Left ventricle myocardium superior (tissue), 1 donor: ENCODE measurements at places on chromosomes 2 and 18.

DNA sequence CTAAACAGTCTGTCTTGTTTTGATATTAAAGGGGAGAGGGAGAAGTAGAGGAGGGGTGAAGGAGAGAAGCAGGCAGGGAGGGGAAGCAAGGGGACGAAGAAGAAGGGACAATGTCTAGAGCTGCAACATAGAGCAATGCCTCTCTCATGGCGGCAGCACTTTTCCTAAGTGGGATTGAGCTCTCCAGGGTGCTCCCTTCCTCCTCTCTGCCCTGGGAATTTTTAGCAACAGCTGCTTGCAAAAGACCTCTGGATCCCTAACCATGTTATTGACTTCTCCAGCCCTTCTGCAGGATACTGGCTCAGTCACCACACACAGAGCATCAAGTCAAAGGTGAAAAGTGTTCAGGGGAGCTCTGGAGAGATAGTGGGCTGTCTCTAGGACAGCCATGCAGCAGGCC lies 734.9 kb downstream of the EPHA4 start:
- no peak for DNase-seq

GRCh38 chr2:95298486-95299111 lies 1.5 kb downstream of the KCNIP3 start:
- no peak for DNase-seq

- DNase-seq = no peak
Observed at GRCh38 chr2:192407692-192408091, 213.0 kb upstream of the TMEFF2 start.

- DNase-seq = no peak
Observed at GRCh38 chr2:172550419-172550818, 5.5 kb upstream of the PDK1 start.

GRCh38 chr2:146229508-146230155 lies 1615.2 kb upstream of the ACVR2A start:
- DNase-seq = no peak

DNA sequence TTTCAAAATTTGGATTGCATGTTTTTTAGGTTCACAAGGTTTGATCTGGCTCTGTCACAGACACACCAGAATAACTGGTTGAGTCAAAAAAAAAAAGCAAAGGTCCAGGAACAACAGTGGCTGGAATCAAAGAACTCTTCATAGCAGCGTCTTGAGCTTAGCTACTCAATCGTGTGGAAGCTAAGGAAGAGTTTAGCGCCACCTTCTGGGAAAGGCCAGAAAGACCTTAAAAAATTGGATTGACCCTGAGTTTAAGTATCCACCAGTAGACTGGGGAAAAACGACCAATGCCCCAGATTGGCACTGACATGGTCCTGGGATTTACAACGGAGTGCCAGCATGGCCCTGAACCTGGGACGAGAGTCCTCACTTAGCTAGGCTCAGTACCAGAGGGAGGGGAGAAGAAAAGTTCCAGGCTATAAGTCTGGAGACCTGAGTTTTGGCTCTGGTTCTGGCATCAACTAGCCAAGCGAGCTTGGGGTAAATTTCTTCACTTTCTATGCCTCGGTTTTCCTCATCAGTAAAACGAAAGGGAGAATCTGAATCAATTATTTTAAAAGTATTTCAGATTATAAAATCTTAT lies 71.1 kb upstream of the TFCP2L1 start:
- no peak for DNase-seq

GRCh38 chr2:127050803-127051115 lies 56.2 kb downstream of the BIN1 start:
- DNase-seq = no peak

DNA sequence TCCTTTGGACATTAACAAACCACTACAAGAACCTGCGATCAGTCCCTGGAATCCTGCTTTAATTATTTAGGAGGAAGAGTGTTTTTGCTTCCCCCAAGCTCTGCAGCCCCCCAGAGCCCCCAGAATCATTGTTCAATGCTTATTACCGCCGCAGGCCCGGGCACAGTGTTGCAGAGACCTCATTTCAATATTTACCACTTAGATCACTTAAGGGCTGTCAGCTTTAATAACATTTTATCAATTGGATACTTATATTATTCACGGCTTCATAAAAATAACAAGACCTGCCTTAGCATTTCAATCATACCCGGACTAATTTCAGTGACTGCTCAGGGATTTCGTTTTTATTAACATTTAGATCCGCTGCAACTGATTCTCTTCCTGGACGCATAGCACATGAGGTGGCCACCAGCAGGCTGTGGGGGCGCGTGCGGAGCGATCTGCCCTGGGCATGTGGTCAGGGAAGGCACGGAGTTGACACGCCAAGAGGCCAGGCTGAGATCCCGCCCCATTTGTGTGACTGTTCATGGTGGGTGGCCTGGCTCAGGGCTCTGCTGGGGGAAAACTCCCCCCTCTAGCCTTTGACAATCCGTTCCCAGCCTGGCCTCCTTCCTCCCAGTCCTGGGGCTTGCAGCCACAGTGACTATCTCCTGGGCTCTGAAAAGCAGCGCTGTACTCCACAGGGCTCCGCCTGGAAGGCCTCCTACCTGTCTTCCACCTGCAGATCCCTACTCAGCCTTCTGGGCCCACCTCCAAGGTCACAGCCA lies 267.6 kb downstream of the SRBD1 start:
- no peak for DNase-seq
